ENCODE measurements at places on chromosomes 16 and 17.

DNA sequence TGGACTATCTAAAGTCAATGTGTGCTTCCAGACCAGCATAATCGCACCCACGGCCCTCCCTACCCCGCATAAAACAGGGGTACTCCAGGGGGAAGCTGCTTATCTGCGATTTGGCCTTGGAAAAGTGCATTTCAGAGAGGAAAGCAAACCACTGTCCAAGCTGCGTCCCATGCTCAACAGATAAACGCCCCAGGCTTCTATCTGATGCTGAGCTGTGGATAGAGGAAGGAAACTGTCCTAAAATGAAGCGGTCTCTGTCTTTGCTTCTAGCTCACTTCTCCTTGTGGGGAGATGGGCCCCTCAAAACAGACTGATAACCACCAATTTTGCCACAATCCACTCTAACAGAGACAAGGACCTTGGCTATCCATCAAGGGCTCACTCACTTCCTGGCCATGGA lies 160.5 kb upstream of the TNRC6C start:
- no peak for DNase-seq

- no peak for DNase-seq
These were observed 22.0 kb downstream of the EARS2 start for GRCh38 chr16:23534868-23535860.

GRCh38 chr17:81991684-81992305 lies 14.4 kb downstream of the ASPSCR1 start:
- peak; percentile 71 for DNase-seq

- no peak for DNase-seq
These were observed 15.7 kb upstream of the CDH3 start for GRCh38 chr16:68629351-68629910.

Measured in HFFc6 (cell line).